ENCODE measurements at places on chromosomes 11 and 22.

GRCh38 chr22:48579928-48580309 is 1247.8 kb downstream of the BRD1 start:
- DNase-seq, result no peak

DNA sequence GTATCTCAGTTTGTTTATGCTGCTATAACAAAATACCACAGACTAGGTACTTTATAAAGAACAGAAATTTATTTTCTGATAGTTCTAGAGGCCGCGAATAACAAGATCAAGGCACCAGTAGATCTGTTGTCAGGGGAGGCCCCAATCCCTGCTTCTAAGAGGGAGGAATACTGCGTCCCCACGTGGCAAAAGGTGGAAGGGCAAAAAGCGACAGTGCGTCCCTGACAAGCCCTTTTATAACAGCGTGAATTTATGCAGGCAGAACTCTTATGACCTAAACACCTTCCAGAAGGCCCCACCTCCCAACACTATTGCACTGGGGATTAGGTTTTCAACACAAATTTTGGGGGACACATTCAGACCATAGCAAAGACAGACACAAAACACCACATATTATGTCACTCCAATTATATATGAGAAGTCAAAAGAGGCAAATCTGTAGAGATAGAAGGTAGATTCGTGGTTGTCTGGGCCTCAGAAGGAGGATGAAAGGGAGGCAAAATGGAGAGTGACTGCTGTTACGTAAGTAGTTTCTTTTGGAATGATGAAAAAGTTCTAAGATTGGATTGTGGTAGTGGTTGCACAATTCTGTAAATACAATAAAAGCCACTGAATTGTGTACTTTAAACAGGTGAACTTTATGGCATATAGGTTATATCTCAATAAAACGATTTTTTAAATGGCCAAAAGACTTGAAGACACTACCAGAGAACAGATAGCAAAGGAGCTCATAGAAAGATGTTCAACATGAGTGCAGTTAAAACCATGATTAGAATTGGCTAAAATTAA is 30.1 kb upstream of the TNRC6B start:
- no peak for DNase-seq

DNA sequence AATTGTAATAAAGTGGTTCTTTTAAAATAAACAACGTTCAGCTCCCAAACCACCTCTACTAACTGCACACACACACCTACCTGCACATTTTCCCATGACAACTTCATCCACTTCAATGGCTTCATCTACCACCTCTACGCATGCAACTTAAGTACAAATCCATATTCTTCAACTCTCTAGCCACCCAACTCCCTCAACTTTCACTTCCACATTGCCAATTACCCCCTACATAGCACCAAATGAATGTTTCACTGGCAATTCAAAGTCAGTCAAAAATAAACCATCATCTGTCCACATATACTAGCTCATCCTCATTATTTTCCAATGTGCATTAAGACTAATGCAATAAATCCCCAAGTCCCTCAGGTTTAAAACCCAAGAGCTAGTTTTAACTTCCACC is 50.7 kb upstream of the ARHGAP32 start:
- DNase-seq, result no peak

GRCh38 chr11:118933486-118933885 is 7.8 kb upstream of the BCL9L start:
- DNase-seq, result no peak

DNA sequence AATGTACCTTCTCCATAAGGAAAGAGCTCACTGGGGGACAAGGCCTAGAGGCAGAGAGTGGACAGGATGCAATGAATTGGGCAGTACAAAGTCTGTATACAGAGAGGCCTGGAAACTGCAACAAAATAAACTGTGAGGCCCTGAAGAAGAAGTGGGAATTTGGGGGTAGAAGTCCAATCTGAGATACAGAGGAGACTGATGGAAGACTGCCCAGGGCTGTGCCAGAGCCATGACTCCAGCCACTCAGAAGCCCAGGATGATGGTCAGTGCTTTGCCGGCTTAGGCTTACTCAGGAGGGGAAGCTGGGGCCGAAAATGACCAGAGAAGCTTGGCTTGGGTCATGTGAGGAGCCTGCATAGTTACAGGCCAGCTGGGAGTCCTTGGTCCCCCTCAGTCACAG is 5.7 kb downstream of the SAA4 start:
- DNase-seq, result no peak

- DNase-seq, result no peak
These were observed 30.0 kb upstream of the ARFGAP3 start for GRCh38 chr22:42887120-42887519.

DNA sequence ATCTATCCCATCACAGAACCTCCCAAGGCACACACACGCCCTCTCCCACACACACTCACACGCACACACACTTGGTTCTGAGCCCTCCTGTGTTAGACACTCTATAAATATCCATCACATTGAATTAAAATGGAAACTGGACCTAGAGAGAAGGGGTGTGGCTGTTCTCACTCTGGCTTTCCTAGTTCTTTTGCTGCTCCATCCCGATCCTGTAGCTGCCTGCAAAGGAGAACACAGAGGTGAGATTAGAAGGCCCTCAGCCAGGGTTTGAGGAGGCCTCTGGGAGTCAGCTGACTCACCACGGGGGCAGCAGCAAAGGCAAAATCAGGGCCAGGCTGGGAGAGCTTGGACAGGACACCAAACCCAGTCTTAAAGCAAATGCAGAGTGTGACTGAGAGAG is 192.3 kb upstream of the CADM1 start:
- DNase-seq, result no peak

GRCh38 chr22:24878969-24879368 is 67.5 kb downstream of the LHFPL7 start:
- no peak for DNase-seq

DNA sequence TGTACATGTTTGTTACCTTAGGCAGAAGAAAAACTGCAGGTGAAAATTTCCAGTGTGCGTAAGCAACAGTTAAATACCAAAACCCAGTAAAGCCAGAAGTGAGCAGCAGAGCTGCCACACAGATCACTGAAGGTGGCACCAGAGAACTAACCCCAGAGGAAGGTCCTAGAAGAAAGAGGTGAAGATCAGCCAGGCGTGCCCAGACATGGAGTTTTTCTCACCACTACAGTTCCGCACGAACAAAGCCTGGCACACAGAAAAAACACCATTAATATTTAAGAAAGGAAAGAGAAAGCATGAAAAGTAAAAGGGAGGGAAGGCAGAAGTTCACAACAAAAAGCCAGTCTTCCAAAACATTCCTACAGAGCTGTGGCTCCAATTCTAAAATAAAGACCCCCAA is 60.7 kb downstream of the STK33 start:
- DNase-seq, result peak; percentile 79
